GM13976 (cell line): ENCODE measurements at places on chromosomes 16 and 17.

GRCh38 chr16:88477631-88478519 is 24.8 kb downstream of the ZFPM1 start:
- no peak for DNase-seq

DNA sequence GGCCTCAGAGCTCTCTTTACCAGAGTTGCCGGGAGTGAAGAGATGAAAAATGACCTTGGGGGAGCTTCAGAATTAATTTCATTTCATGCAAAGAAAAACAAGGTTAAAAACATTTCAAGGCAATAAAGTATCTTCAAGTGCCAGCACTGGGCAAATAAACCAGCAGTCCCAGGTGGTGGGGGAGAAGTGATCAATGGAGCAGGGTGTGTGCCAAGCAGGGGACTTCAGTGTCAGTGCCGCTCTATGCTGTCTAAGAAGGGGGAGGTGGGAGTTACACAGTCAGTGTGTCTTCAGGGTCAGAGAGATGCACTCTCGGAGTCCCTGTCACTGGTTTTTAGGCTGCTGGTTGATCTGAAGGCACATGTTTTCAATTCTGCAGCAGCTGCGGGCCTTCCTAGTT is 57.2 kb upstream of the MGAT5B start:
- DNase-seq: no peak

DNA sequence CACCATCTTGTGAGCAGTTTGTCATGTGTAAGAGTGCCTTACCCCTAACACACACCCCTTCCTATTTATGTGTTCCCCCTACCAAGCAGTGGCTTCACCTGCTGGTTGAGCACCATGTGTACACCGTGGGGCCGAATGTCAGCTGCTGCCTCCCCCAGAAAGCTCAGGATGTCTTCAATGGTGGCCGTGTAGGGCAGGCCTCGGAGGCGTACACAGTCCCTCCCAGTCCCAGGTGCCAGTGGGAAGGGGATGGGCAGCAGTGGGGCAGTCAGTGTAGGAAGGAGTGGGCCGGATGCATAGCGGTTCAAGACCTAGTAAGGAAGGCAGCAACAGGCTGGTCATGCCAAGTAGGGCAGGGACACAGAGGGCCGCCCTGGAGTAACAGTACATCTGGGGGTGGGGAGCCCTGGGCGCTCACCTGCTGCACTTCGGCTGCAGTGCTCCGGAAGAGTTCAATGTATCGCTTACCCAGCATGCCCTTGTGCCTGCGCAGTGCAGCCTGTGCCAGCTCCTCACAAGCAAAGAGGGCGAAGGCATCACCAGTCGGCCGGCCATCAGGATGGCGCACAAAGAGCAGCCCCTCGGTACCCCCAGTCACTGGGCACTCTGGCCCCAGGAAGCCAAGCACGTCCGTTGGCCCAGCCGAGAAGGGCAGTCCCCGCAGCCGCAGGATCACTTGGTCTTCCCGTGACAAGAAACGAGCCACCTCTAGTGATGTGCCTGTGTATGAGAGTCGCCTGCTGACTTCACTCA is 4.4 kb downstream of the ESRP2 start:
- no peak for DNase-seq

DNA sequence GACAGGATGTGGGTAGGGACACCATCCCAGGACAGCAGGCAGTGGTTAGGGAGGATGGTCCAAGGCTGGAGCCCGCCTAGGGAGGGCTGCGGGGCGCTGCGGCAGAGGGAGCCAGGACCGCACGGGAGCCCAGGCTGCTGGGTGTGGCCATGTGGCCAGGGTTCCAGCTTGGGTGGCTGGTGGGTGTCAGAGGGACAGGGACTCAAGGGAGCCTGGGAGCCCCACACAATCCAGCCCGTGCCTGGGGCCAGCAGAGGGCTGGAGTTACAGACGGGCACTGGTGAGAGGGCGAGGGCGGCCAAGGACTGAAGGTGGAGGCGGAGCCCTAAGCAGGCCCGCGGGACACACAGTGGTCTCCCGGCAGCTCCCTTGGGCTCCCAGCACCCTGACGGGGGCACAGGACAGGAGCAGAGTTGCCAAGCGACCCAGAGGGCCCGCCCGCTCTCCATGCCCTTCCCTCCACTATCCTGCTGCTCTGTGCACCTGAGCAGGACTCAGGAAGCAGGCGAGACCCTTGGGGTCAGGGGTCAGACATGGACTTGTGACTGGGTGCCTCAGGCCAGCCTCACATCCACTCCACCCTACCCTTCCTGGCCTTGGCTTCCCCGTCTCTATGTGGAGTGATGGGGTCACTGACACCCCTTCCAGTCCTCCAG is 7.1 kb downstream of the MRPL28 start:
- no peak for DNase-seq

DNA sequence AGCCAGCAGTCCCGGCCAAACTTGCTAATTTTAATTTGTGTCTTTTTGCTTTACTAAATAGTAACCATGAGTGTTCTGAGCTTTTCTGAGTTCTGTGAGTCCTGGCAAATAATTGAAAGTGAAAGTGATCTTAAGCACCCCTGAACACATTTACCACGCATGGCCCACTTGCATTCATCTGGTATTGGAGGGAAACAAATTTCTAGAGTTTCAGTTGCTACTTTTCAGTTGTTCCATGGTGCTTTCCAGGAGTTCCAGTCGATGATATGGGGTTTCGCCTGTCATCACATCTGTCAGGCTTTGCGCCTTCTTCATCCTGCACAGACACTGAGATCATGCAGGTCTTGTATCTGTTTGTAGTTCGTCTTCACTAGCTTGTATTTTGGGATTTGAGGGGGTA is 44.1 kb downstream of the CRLF3 start:
- DNase-seq: peak; percentile 37

- DNase-seq: no peak
Measured at GRCh38 chr17:30550512-30551273, 73.5 kb downstream of the GOSR1 start.

GRCh38 chr17:40809721-40810421 is 10.1 kb upstream of the KRT28 start:
- DNase-seq: no peak

DNA sequence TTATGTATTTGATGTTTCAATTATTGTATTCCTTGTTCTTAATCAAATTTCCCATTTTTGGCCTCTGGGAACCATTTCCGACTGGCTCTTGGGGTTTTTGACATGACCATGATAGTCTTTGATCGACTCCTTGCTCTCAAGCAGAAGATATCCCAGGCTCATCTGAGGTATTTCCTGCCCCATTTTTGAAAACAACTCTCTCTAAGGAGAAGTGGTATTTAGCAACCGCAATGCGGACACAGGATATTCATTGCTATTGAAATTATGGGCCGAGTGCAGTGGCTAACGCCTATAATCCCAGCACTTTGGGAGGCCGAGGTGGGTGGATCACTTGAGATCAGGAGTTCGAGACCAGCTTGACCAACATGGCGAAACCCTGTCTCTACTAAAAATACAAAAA is 5.5 kb downstream of the TANGO6 start:
- no peak for DNase-seq

- DNase-seq: no peak
Measured at GRCh38 chr17:213286-214105, 32.0 kb upstream of the DOC2B start.

- no peak for DNase-seq
Measured at GRCh38 chr17:181245-182049, at the start of gene DOC2B. TSS of gene DOC2B (minus strand) at chr17:181650. CDS start at chr17:181479, 171 bp downstream.
